ENCODE measurements at places on chromosomes 2 and 18.

DNA sequence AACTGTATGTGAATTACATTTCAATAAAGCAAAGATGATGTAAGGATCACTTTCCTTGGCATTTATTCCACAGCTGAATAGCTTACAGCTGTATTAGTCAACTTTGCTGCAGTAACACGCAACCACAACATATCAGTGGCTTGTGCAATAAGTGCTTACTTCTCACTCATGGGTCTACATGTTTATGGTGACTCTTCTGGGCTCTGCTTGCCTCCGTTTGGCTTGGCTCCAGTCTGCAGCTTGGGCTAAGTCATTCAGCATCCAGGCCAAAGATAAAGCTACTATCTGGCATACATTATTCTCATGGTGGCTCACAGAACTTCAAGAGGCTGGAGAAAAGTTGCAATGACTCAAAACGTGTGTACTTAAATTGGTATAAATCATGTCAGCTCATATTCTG is 355.0 kb downstream of the RNF144A start:
- DNase-seq = no peak

GRCh38 chr2:136212426-136213378 is 94.8 kb upstream of the CXCR4 start:
- no peak for DNase-seq

- DNase-seq = no peak
Measured at GRCh38 chr2:183112577-183112976, 11.7 kb upstream of the NUP35 start.

DNA sequence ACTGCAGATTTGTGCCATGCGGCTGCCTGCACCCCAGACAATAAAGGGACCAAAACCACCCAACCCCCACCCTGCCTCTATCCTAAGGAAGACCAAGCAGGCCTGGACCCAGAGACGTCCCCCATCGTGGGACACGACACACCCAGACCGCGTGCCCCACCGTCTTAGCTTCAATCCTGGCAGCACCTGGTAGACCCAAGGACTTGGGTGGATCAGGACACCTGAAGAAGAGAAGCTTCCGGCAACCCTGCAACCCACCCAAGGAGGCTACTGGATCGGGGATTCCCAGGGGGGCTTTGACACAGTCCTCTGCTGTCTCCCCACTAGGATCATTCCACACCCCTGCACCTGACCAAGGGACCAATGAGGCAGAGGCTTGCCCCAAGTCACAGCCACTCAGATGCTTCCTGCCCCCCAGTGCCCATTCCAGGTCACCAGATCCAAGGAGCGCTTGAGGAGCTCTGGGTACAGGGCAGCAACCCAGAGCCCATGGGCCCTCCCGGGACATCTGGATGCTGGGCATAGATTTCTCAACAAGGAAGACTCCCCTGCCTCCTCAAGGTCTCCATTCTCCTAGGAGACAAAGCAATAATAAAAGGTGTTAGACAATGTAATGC is 3.6 kb downstream of the ALPI start:
- no peak for DNase-seq

GRCh38 chr2:102634831-102635241 is 15.5 kb downstream of the SLC9A2 start:
- DNase-seq = no peak

- DNase-seq = peak; percentile 60
Measured at GRCh38 chr2:133886735-133887675, 318.7 kb upstream of the NCKAP5 start.

DNA sequence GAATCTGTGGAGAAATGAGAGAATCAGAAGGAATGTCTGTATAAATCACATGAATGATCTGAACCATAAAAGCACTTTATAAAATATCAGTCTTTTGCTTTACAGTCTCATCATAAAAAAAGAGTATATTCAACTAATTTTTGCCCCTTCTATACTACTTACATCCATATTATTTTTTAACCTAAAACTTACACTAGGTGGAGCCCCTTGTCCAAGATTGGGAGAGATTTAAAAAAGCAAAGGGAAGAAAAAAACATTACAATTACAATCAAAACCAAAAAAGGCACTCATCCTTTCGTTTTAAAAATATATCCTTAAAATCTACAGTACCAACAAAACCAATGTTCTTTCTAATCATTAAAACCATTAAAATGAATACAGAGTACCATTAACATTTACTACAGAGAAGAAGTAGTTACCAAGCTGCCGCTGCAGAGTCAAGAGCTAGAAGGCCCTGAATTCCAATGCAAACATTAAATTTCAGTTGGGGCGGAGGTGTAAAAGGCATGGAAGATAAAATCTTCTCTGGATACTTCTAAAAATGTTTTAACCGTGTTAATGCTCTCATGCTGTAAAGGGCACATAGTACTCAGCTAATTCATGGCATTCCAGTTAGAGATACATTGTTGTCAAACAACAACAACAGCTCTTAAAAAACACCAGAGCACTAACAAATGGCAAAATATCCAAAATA is 56.7 kb upstream of the EPB41L3 start:
- DNase-seq = peak; percentile 66

GRCh38 chr2:221731432-221732145 is 159.5 kb upstream of the EPHA4 start:
- DNase-seq = peak; percentile 1

DNA sequence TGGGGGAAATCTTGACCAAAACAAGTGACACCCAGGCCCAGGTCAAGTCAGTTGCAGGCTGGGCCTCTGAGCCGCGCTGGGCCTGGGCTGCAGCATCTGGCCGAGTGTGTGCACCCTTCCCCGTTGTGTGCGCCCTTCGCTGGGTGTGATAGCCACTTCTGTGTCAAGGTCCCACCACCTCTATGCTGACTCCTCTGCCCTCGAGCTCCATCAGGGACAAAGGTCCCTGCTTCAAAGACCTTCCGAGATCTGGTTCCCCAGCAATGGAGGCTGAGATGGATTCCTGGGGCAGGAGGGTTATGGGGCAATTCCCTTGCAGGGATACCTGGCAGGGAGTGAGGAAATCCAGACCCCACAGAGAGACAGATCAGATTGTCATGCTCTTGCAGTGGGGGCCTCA is 93.6 kb downstream of the PIEZO2 start:
- DNase-seq = no peak

DNA sequence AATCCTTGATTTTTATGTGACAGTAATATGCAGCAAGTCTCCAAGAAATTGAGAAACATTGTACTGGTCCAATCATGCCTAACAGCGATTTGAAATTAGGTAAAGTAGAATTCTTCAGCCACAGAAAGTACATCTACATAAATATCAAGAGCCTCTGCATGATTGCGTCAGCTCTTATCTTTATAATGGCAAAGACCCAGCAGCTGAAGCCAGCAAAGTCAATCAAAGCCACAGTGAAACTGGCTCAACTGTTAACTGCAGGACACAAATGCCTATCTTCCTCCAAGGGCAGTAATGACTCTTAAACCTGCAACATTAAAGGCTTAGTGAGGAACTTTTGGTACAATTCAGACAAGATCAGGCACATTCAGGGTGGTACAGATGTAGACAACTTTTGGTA is 102.5 kb downstream of the BARD1 start:
- DNase-seq = peak; percentile 12

DNA sequence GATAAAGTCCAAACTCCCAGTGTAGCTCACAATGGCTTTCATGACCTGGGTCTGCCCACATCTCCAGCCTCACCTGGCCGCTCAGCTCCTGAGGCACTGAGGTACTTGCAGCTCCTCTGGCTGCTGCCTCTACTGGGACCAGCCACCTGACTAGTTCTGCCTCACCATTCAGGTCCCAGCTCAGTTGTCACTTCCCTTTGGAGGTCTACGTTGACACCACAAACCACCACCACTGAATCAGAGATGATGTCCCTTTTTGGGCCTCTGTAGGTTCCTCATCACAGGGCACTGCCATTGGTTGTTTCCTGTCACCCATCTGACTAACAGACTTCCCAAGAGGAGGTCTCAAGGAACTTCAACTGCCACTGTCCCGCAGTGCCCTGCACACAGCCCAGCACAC is 21.2 kb downstream of the SPP2 start:
- DNase-seq = no peak

- DNase-seq = no peak
Measured at GRCh38 chr2:233938676-233939370, 21.6 kb downstream of the TRPM8 start.

GRCh38 chr2:134368009-134368817 is 114.3 kb downstream of the MGAT5 start:
- peak; percentile 27 for DNase-seq

DNA sequence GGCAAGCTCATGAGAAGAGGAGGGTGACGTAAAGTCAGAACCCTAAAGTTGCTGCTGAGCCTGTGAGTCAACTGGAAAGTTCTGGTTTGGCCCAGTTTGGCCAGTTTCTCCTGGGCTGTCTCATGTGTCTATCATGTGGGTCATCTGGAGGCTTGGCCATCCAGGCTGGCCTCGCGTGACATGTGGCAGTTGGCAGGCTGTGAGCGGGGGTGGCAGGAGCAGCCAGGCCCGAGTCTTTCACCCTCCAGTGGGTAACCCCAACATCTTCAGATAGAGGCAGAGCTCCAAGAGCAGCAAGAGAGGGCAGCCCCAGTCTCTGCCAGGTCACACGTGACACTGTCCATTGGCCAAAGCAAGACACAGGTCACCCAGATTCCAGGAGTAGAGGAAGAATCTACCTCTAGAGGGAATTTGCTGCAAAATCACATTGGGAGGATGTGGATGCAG is 51.5 kb downstream of the FHOD3 start:
- no peak for DNase-seq

DNA sequence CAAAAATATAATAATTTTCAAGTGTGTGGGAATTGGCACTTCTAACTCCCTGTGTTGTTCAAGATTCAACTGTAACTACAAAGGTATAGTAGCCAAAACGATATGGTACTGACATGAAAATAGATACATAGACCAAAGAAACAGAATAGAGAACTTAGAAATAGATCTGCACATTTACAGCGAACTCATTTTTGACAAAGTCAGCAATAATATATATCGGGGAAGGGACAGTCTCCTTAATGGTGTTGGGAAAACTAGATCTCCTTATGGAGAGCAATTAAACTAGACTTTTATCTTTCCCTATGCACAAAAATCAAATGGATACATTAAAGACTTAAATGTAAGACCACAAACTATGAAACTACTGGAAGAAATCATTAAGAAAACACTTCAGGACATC is 1530.6 kb upstream of the SLC39A10 start:
- DNase-seq = no peak

All from NCI-H69 (cell line).